EL (cell line): ENCODE measurements at places on chromosomes 7 and 10.
A peak's percentile ranks its signal among the peaks of the same experiment; 100 is the strongest.

DNA sequence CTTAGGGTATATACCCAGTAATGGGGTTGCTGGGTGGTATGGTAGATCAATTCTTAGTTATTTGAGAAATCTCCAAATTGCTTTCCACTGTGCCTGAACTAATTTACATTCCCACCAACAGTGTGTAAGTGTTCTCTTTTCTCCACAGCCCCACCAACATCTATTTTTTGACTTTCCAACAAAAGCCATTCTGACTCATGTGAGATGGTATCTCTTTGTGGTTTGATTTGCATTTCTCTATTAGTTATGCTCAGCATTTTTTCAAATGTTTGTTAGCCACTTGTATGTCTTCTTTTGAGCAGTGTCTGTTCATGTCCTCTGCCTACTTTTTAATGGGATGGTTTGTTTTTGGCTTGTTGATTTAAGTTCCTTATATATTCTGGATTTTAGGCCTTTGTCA, 66.4 kb downstream of the MGAM2 start:
- DNase-seq, result peak; percentile 20

- DNase-seq, result peak; percentile 64
Measured at GRCh38 chr7:33750177-33750576, 155.2 kb upstream of the BMPER start.

- DNase-seq, result peak; percentile 76
Measured at GRCh38 chr7:32147546-32148268, 77.5 kb upstream of the PDE1C start.

DNA sequence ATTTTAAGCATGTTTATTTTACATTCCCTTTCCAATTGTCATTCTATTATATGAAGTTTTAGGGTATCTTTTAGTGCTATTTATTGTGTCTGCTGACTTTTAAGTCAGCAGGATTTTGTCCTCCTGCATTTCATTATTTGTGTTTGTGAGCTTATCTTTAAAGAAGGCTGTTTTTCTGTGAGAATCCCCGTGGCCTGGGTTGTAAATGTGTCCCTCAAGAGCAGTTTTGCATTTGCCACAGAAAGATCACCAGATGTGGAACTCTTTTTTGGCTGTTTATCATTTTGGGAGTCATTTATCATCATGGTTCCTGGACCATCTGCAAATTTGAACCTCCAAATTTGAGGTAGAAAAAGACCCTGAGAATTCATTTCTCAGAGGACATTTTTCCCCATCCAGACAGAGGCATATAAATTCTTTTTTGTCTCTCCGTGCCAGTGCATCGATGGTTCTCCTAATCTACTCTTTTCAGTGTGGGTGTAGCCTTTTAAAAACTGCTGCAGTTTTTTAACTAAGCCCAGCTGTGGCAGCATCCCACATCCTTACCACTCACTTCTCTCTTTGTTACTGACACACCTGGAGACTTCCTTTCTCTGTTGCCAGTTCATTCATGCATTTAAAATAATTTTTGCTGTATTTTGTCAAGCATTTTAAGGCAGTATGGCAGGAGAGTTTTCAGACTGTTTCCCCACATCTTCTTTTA, 20.1 kb upstream of the MTURN start:
- no peak for DNase-seq

- no peak for DNase-seq
Measured at GRCh38 chr10:77120012-77120411, 517.6 kb downstream of the KCNMA1 start.

DNA sequence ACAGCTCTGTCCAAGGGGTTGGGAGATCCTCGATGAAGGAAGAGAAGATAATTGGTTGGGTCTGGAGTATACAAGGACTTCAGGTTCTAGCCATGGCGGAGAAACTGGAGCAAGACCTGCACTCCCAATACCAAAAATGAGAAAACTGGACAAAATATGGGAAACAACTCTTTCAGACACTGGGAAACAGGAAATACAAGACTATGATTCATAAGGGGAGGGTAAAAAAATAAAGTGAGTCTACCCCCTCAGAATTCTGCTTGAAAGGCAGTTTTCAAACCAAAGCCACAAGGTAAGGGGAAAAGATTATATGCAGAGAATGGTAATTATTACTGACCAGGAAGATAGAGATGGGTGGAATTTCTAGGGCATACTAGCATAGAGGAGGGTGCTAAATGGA, 10.2 kb upstream of the SEC61G start:
- DNase-seq, result peak; percentile 25

DNA sequence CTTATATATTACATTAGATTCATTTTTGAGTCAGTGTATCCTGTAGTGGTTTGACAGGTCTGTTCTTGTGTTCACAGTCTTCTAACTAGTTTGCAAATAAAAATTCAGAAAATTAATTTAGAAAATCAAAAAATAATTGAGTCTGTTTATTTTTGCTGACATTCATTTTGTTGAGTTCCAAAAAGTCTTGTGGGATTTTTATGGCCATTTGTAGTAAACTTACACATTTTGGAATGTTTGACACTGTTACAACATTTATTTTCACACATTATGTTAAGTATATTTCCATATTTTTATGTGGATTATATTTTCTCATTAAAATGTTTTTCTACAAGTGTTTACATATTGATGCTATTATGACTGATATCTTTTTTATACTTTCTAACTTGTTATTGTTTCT, 16.4 kb downstream of the RABGEF1 start:
- DNase-seq, result no peak

- no peak for DNase-seq
Measured at GRCh38 chr7:235576-236395, 43.4 kb downstream of the FAM20C start.

GRCh38 chr10:27679369-27679912, 66.2 kb downstream of the MKX start:
- no peak for DNase-seq

DNA sequence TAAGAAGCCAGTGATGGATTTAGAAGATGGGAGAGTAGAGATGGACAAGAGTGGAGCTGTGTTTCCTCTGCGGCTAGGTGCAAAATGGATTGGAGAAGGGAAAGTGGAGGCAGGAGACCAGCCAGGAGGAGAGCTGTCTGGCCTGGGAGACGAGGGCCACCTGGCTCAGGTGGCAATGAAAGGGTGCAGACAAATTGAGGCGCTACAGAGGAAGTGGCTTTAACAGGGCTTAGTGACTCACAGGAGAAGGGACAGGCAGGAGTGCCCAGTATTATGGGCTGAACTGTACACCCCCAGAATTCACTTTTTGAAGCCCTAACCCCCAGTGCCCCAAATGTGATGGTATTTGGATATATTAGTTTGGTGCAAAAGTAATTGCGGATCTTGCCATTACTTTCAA, 65.6 kb upstream of the DUSP5 start:
- no peak for DNase-seq

DNA sequence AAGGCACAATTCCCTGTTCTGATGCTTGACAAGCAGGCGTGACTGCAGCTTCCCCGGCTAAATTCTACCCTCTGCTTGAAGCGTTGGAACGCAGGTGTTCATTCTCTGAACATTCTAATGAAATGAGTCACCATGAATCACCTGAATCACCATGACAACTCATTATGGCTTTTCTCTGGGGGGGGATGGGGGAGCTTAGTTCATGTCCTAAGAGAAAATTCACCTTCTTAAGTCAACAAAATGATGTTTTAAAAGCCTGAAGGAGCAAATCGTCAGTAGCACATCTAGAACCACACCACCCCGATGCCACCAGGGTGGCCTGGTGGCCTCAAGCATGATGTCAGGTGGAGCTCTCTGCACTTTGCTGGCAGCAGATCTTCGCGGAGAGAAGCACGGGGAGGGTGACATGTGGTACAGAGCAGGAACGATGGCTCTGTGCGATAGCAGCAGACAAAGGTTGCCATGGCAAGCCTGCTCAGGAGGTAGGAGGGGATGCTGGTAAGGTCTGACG, 33.7 kb downstream of the DDC start:
- no peak for DNase-seq

DNA sequence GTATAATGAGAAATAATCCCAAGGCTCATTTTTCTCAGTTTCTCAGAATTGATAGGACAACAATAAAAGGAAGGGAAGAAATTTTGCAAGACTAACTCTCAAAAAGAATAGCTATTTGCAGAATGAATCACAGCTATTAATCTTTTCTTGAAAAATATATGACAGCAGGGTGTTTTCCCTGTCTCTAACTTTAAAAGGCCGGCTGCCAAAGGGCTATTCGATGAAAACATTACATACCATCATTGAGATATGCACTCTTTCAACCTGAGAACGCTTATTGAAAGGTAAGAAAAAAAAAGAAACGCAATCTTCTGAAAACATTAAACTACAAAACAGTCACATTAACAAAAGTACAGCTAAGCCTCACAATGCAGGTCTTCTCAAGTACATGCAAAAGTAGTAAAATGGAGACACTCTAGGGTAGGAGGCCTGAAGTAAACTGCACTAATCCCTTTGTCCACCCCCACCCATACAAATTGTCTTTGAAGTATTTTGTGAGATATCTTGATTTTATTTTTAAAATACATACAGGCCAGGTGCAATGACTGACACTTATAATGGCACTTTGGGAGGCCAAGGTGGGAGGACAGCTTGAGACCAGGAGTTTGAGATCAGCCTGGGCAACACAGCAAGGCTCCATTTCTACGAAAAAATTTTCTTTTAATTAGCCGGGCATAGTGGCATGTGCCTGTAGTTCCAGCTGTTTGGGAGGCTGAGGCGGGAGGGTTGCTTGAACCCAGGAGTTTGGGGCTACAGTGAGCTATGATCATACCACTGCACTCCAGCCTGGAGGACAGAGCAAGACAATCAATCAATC, 83.0 kb downstream of the PARD3 start:
- peak; percentile 72 for DNase-seq

DNA sequence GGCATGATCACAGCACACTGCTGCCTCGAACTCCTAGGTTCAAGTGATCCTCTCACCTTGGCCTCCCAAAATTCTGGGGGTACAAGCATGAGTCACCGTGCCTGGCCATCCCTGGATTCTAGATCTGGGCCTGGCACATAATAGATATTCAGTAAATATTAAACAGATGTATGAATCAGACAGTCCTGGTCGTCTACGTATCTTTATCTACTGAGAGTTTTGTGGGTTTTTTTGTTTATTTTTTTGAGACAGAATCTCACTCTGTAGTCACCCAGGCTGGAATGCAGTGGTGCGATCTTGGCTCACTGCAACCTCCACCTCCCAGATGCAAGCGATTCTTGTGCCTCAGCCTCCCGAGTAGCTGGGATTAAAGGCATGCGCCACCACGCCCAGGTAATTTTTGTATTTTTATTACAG, 24.3 kb upstream of the ITGB1 start:
- DNase-seq, result peak; percentile 92
